ENCODE measurements at places on chromosomes 2 and 18.
A peak's percentile ranks its signal among the peaks of the same experiment; 100 is the strongest.

DNA sequence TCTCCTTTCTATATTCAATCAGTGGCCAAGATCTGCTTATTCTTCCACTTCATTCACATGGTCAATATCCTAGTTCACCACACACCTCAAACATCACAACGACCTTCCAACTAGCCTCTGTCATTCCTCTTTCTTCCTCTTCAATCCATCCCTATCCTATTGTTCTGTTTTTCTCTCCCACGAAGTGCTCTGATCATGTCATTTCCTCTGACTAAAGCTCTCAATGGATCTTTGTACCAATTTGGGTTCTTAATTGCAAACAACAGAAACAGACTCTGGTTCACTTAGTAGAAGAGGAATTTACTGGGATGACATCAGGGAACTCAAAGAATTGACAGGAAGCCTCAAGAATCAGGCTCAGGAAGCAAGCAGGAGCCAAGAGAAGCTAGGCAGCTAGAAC lies 23.5 kb downstream of the WNT10A start:
- no peak for DNase-seq

- DNase-seq: no peak
Observed at GRCh38 chr2:239951129-239951734, 73.9 kb downstream of the NDUFA10 start.

DNA sequence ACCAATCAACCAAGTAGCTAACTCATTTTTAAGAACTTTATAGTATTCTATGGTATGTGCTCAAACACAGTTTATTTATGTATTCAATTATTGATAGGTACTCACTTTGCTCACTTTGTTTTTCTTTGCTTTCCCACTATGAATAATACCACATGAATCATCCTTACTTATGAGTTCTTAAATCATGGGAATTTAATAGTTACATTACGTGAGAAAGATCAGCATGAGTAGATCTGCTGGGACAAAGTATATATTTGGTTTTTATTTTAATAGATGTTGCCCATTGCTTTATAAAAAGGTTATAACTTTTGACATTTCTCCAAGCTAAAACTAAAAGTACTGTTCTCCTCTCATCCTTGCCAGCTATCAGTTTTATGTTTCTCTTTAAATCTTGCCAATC lies 390.7 kb downstream of the LRATD1 start:
- DNase-seq: no peak

- peak; percentile 87 for DNase-seq
Observed at GRCh38 chr18:79400091-79400590, 4.4 kb downstream of the NFATC1 start.

DNA sequence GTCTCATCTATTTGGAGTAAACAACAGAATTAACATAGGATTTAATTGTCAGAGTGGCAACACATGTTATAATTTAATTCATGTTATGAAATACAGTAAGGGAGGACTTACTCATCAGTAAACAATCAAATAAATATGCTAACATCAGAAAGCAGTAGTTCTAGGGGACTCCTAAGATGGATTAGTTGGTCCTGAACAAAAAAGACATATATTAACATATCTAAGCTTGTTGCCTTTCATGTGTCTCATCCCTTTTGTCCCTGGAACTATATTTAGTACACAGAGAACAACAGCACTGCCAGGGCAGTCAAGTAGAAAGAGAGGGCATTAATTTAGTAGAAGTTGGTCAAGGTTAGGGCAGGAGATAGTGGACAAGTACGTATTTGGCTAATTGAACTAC lies 117.8 kb upstream of the FZD5 start:
- DNase-seq: no peak

DNA sequence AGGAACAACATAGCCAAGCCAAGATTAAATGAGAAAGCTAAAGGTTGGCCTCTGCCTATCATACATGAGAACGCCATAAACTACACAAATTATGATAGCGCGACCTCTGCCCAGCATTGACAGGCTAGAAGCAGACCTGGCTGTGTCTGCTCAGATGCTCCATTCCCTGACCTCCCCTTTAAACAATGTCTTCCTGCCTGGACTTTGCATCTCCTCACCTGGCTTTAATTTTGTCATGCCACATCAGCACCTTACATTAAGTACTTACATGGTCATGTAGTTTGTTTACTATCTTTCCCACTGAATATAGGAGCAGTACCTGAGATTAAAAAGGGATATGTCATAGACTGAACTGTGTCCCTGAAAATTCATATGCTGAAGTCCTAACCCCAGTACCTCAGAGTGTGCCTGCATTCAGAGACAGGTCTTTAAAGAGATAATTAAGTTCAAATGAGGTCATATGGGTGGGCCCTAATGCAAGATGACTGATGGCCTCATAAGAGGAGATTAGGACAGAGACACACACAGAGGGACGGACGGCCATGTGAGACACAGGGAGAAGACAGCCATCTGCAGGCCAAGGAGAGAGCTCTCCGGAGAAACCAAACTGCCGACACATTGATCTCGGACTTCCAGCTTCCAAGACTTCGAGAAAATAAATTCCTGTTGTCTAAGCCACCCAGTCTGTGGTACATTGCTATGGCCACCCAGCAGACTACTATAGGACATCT lies 103.7 kb downstream of the BIN1 start:
- DNase-seq: no peak

DNA sequence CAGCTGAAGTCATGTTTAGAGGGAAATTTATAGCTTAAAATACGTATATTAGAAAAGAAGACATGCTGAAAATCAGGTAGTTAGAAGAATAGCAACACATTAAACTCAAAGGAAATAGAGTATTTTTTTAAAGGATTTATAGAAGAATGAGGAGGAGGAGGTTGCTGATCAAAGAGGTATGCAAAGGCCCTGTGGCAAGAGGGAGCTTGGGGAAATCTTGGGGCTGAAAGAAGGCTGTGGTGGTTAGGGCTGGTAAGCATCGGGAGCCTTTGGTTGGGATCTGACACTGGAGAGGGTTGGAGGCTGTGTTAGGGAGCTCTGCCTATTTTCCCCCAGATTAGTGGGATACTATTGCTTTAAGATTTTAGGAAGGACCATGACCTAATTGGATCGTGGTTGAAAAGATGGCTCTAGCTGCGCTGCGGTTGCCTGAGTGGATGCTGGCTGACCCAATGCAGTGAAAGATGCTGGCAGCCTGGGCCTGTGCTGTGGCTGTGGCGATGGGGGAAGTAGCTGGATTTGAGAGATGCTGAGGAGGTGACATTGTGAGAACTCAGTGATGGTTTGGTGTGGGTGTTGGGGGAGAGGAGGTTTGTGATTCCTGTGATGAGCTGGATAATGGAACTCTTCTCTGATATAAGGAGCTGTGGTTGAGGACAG lies 11.7 kb downstream of the DGKD start:
- DNase-seq: no peak

GRCh38 chr2:64524604-64525316 lies 632 bp downstream of the AFTPH start:
- DNase-seq: peak; percentile 41

- no peak for DNase-seq
Observed at GRCh38 chr2:158740621-158741020, 54.5 kb upstream of the DAPL1 start.

GRCh38 chr18:77112747-77113092 lies 19.9 kb downstream of the MBP start:
- no peak for DNase-seq

DNA sequence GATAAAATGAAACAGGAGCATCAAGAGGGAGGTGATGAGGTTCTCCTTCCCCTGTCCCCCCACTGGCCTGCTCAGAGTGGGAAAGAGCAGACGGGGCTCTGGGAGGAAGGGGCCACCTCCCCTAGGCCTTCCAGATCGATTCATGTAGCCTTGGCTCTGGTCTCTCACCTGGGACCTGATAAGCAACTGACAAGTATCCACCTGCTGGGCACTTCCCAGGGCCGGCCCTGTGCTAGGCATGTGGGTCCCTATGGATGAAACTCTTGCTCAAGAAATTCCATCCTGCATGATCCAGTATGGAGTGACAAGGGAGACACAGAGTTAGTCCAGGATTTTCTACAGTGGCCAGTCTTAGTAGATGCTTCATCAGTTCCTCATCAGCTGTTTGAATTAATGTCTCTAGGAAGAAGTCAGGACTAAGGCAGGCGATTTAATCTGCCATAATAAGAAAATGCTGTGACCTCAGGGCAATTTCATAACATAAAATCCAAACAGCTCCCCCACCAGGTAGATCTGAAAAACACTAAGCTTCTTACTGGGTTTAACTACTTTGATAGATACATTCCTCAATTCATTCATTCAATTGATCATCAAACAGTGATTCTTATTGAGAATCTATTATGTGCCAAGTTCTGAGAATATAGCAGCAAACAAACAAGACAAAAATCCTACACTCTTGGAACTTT lies 44.7 kb upstream of the ZFP36L2 start:
- DNase-seq: no peak

DNA sequence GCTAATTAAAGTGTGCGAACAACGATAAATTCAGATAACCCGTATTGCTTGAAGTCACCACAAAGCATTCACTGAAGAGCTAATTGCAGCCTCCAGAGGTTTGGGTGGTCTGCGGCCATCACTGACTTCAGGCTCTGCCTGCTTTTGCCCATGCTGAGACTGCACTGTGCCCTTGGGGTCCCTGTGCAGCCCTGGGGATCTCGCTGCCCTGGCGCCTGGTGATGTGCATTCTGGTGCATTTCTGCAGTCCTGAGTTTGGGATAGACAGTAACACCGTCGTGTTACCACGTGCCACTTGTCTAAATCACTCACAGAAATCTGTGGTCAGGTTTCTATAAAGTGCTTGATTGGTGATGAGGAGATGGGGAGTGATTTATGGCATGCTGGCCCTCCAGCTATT lies 27.6 kb downstream of the LDLRAD4 start:
- no peak for DNase-seq

Measured in HuH-7 (cell line).